Activated naive CD4-positive, alpha-beta T cell treated with anti-CD3 and anti-CD28 coated beads for 36 hours (primary cell): ENCODE measurements at places on chromosomes 6 and 20. TPM values are rescaled to one million over a fixed set of nuclear protein-coding genes. Genes with fewer than 3 reads are reported as not detected.

GRCh38 chr20:39640147-39640546, 678.0 kb downstream of the DHX35 start:
- DNase-seq = no peak

GRCh38 chr6:24879351-24879750, 56.4 kb downstream of the RIPOR2 start:
- no peak for DNase-seq

GRCh38 chr6:15170126-15170525, 75.7 kb upstream of the JARID2 start:
- DNase-seq = no peak

- no peak for DNase-seq
Observed at GRCh38 chr6:113351173-113351834, 505.8 kb upstream of the MARCKS start.

- no peak for DNase-seq
Observed at GRCh38 chr20:7330850-7331249, 563.4 kb downstream of the BMP2 start.

- DNase-seq = no peak
Observed at GRCh38 chr6:34617231-34617630, 61.1 kb upstream of the SPDEF start.

- no peak for DNase-seq
Observed at GRCh38 chr6:165800337-165800736, 137.3 kb upstream of the PDE10A start.

- no peak for DNase-seq
Observed at GRCh38 chr6:84657486-84657885, 106.9 kb downstream of the TBX18 start.

GRCh38 chr20:64229507-64230061, 26.0 kb upstream of the PCMTD2 start:
- DNase-seq = no peak

DNA sequence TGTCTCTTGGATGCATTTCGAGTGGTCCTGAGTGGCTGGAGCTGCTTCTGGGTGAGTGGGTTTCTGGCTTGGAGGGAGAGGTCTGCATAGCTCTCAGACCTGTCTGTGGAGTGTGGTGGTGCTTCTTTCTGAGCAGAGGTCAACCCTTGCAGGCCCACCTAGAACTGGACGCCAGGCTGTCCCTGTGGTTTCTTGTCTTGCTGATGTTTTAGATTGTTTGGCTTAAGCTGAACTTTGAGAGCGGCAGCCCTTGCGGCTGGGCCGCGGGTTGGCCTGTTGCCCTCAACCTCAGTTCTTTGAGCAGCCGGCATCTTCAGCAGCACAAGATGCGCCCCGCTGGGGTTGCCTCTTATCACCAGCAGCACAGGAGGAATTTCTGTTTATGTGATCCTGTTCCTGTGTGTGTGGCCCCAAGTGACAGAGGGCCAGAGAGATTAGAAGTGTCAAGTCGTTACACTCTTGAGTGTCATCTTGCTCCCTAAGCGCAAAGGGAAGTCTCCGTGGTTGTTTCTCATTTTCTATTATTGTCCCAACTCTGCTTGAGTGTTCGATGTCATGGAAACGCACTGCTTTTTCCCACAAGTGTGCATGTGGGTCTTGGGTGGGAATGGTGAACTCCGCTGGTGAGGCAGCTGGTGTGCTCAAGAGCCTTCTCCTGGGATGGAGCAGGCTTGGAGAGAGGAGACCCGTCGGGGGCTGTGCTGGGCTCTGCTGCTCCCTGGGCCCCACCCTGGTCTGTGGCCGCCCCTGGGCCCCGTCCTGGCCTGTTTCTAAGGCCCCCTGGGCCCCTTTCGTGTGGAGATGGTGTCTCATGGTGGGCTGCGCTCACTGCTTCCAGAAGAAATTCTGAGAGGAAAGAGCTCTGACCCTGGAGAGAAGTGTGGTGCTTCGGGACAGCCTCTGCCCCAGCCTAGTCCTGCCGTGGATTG, 20.1 kb upstream of the SLC22A1 start:
- DNase-seq = no peak

- no peak for DNase-seq
Observed at GRCh38 chr6:116030770-116031169, 29.9 kb downstream of the FRK start.

DNA sequence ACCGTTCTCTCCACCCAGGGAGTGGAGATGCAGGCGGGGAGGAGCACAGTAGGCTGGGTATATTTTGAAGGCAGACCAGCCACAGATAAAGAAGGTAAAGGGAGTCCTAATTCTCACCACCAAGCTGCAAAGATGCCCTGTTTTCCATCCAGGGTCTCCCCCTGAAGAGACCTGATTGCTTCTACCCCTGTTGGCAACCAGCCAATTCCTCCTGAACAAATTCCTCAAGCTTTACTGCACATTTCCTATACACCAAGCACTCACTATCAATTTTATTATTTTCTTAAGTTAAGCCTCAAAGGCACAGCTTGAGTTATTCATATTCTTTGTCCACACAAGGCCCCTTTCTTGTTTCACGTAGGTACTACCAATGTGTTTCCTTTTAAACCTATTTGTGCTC, 214.4 kb downstream of the EYA2 start:
- no peak for DNase-seq

DNA sequence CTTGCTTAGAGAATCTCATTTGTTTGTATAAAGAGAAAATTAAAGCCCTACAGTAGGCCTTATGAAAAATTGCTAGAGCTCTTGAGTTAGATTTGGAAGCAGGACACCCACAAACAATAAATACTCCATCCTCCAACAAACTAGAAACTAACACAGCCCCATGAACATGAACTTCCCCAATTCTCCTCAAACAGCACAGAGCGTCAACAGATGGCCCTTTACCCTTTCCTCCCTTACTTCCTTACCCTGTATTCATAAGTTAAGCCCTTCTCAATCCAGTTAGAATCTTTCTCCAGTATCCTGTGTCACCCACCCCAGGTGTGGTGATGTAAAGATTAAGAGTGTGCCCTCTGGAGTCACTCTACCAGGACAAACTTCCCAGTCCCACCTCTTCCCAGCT, 113.7 kb downstream of the UNC5CL start:
- no peak for DNase-seq

GRCh38 chr6:94559829-94560537, 1017.4 kb upstream of the MANEA start:
- DNase-seq = no peak

- no peak for DNase-seq
Observed at GRCh38 chr6:36743538-36744303, 46.1 kb downstream of the RAB44 start.

Gene TFAP2C
- not detected for total RNA-seq

Gene POM121L2
- not detected for total RNA-seq

Gene KHDC1L
- not detected for total RNA-seq
